ENCODE measurements at places on chromosomes 11 and 22.

- DNase-seq, result no peak
These were observed 10.1 kb downstream of the MTFP1 start for GRCh38 chr22:30435674-30436126.

GRCh38 chr11:118267486-118267885, 3.4 kb upstream of the MPZL2 start:
- DNase-seq, result no peak

GRCh38 chr11:111634981-111635705, 32.9 kb downstream of the SIK2 start:
- no peak for DNase-seq

DNA sequence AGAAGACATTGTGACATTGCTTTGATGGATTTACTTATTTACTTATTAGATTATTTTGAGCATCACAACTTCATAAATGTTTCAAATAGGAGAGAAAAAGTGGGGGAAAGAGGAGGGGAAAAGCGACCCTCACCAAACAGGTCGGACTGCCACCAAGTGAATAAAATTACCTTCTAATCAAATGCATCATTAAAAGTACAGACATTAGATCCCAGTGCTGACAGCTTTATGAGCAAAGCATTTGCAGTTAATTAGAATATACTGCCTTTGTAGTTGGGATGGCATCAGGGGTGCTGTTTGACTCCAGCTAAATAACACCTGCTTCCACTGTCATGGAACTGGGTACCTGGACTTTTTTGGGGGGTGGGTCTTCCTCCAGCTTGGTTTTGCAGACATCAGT, 299.6 kb downstream of the OPCML start:
- no peak for DNase-seq

- DNase-seq, result no peak
These were observed 801.7 kb downstream of the BRD1 start for GRCh38 chr22:49025791-49026493.

GRCh38 chr22:44479662-44480061, 18.4 kb downstream of the RTL6 start:
- no peak for DNase-seq

DNA sequence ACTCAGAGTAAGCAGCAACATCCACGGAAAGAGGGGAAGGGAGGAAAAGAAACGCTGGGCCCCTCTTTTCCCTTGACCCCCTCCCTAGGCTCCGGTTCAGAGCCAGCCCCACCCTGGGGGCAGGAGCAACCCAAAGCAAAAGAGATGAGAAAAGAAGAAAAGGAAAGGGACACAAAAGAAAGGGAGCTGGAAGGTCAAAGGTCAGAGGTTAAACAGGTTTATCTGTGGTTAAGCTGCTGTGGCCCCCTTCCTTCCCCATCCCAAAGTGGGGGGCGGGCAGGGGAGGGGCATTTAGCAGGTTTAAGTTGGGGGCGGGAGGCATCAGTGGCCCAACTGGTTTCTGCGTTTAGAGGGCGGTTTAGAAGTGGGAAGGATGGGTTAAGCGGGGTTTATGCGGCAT, 35.6 kb downstream of the SLC22A12 start:
- DNase-seq, result no peak

DNA sequence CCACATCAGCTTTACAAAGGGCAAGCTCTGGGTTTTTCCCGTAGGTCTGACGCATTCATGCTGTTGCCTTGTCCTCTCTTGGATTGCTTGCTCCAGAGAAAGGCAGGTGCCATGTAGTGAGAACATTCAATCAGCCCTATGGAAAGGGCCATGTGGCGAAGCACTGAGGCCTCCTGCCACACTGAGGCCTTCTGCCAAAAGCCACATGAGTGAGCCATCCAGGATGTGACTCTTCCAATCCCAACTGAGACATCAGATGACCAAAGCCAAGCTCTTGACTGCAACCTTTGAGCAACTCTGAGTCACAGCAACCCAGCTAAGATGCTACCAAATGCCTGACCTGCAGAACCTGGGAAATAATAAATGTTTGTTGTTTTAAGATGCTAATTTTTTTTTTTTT, 9.0 kb upstream of the PANX3 start:
- no peak for DNase-seq

GRCh38 chr11:69582756-69583467, 58.0 kb upstream of the CCND1 start:
- no peak for DNase-seq

GRCh38 chr11:75050516-75050915, 46.2 kb downstream of the OR2AT4 start:
- DNase-seq, result no peak

GRCh38 chr22:50274311-50274710, 4.1 kb upstream of the MAPK11 start:
- DNase-seq, result no peak

DNA sequence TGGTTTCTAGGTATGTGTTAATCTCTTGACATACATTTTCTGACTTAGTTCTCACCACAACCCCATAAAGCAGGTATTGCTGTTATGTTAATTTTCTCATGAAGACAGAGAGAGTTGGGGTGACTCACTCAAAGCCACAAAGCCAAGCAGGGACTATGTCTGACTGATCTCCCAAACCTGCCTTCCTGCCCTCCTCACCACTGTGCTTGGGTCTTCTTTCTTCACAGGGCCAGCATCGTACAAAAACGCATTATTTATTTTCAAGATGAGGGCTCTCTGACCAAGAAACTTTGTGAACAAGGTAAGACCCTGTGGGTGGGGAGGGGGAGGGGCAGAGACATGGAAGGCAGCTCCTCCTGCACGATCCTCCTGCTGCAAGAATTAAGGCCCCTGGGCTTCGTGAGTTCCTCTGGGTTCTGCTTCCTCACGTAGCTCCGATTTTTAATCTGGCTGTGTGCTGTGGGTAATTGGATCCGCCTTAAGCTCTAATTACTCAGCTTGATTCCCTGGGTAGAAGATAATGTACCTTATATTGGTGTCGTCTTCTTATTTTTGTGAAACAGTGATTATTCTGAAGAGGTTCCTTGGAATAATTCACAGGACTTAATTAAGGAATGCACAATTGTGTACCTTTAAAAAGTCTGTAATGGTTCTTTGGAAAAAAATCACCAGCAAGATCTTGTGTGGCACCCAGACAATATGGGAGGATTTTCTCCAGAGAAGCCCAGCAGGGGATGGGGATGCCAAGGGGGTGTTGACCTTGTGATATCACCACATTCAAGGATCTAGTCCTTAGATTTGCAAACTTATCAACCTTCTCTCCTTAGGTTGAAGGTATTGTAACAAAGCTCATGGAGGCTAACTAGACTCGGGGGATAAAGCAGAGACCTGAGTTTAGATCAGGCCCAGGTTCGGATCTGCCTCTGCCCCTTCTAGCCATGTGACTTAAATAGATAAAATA, 112.9 kb downstream of the SPON1 start:
- DNase-seq, result no peak

DNA sequence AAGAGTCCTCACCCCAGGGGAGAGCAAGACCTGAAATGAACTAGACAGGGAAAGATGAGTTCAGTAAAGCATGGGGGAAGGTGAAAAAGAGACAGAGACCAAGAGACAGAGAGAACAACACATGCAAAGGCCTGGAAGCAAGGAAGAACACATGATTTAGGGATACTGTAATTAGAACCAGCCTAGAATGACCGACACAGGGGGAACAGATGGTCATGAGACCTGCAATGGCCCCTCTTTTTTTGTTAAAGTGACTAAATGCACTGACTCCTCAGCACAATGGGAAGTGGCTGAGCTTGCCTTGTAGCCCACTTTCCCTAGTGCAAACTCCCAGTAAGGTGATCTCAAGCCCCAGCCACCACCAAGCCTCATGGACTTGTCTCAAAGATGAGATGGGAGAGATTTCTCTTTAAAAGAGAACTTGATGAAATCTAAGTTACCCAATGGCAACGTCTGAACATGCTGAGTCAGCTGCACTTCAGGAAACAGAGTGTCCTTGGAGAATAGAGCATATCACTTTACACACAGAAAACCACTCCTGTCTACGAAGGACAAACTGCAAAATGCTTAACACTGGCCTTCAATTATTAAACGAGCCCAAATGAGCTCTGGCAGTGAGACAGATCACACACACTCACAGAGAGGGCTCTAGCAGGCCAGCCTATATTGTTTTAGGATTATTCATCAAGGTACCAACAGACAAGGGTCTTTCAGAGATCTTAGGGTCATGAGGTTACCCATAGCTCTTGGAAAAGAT, 91.0 kb downstream of the SERGEF start:
- DNase-seq, result no peak

DNA sequence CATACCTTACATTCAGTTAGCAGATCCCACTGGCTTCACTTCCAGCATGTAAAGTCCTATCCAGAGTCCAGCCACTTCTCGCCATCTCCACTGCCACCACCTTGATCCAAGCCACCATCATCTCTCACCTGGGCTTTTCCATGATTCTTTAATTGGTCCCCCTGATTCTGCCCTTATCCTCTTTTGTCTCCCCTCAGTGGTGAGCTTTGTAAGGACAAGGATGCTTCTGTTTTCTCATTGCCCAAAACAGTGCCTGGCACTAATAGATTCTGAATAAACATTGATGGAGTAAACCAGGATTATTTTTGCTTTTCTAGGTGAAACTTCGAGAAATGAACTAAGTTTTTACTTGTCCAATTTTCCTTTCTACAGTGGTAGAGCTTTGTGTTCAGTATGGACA, 4.4 kb downstream of the POLA2 start:
- no peak for DNase-seq

DNA sequence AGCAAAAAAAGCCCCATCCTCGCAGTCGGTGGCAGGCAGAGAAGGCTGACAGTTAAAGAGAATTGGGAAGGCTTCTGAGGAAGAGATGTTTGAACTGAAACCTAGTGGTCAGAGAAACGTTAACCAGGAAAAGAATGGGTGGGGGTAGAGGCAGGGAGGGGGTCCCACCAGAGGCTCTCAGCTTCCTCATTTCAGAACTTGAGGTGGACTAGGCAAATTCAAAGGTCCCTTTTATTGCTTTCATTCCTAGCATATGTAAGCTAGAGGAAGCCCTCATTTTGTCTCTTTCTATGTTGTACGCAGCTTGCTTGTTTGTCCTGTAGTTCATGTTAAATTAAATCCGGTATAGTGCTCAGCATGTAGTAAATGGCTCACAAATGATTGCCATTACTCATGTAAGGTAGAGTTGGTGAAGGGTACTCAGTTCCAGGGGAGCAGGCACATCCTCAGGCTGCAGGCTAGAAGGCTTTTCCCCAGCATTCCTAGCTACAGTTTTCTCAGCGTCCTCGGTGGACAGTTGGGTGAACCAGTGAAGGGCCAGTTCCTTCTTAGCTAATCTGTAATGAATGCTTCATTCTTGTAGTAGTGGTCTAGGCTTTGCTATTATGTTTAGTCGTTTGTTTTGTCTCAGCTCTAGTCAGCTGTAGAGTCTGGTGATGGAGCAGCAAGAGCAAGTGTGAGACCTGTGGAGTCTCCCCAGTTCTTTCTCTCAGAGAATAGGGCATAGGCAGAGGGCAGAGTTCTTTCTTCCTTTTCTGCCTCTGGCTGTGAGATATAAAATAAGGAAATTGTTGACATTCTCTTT, 58.6 kb downstream of the UVRAG start:
- DNase-seq, result no peak

DNA sequence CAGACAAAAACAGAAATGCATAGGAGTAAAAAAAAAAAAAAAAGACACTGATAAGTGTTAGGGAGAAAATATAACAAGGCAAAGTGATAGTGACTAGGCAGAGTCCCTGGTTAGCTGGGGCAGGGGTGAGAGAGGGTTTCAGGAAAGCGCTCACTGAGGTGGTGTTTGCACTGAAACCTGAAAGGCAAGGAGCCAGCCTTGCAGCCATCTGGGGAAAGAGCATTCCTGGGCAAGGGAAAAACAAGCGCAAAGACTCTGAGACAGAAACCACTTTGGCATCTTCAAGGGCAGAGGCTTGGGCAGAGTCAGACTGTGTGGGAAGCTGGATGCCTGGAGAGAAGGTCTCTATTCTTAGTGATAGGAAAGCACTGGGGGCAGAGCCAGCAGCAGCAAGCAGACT, 14.5 kb downstream of the CLMP start:
- no peak for DNase-seq

- no peak for DNase-seq
These were observed 14.7 kb upstream of the SYTL2 start for GRCh38 chr11:85825616-85826015.

- no peak for DNase-seq
These were observed 607.5 kb downstream of the METTL15 start for GRCh38 chr11:28715726-28716125.

DNA sequence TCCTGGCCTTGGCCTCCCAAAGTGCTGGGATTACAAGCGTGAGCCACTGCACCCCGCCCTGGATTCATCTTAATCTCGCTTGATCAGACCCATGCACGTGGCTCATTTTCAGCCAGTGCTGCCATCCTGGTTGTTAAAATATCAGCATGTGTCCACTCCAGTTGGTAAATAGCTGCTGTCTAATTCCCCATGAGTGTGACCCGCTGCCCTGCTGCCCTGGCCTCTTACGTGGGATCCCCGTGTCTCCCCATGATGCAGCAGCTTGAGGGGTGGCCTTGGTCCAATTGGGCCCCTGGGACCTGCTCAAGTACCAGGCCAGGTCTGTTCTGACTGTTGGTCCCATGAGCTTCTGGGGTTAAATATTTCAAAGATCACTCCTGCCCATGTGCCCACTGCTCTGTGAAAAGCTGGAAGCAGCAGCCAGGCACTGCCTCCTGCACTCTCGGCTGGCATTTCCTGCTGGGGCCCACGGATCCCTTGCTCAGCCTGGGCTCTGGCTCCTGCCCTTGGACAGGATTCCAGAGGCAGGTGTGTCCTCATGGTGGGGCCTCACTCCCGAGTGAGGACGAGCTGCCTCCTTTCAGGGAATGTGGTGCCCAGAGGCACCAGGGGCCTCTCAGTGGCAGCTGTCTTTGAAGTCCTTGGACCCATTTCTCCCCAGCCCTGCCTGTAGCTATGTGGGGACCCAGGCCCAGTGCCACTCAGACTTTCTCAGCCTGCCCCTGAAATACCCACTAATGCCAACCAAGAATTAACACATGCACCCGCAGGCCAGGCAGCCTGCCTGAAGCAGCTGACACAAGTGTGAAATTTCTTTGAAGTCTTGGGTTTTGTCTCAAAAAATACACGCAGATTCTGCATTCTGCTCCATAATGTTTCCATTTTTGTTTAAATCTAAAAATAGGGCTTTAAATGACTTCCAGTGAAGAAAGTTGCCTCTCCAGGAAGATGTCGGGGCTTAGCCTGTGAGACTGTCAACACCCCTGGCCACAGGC, 38.1 kb upstream of the PRDM11 start:
- DNase-seq, result no peak

GRCh38 chr11:34351687-34352469, 5.9 kb downstream of the ABTB2 start:
- DNase-seq, result no peak

DNA sequence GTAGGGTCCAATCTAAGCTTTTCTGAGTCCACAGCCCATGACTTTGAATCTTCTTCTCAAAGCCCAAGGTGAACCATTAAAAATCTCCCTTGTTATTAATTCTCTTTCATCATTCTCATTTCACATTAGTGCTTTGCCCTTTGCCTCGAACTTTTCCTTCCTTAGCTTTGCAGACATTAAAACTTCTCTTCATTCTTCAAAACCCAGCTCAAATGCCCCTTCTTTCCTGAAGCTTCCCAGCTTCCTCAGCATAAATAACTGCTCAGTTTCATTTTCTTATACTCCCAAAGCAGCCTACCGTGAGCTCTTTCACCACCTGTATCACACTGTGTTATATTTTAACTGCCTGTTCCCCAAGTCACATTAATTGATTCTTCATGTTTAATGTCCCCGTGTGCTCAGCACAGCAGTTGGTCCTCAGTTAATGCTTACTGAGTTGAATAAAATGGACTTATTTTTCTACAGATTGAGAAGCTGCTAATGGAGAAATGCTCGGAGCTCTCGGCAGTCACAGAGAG, 62.0 kb downstream of the INSC start:
- no peak for DNase-seq

Measured in AG04449 (cell line).